DMS79 (cell line): ENCODE measurements at places on chromosomes 16 and 17.

DNA sequence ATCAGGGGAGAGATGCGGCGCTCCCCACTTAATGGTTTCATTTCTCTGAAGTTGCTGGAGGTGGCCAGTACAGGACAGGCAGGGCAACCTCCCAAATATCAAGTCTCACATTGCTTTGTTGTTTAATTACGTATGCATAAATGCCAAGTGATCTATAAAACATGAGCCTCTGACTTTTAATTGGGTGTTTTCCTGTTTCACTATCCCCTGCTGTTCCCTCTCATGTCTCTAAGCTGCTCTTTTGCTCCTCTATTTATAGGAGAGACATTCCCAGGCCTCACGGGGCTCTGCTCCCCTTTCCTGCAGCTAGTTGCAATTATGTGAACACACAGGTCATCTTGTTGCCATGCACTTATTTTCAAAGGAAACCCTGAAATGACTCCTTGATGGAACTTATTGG is 1173.5 kb upstream of the GOT2 start:
- DNase-seq = no peak

- no peak for DNase-seq
These were observed 660 bp downstream of the RBBP6 start for GRCh38 chr16:24539850-24540601.

- DNase-seq = no peak
These were observed 29.8 kb upstream of the DNAH17 start for GRCh38 chr17:78607038-78607437.

- no peak for DNase-seq
These were observed 76.0 kb downstream of the RAP1GAP2 start for GRCh38 chr17:2872282-2872681.

- DNase-seq = peak; percentile 32
These were observed 17.9 kb downstream of the PSME3IP1 start for GRCh38 chr16:57167953-57168352.

GRCh38 chr16:75323933-75324332 is 72.5 kb upstream of the BCAR1 start:
- no peak for DNase-seq

- no peak for DNase-seq
These were observed 21.2 kb downstream of the C1QTNF1 start for GRCh38 chr17:79045001-79045729.

DNA sequence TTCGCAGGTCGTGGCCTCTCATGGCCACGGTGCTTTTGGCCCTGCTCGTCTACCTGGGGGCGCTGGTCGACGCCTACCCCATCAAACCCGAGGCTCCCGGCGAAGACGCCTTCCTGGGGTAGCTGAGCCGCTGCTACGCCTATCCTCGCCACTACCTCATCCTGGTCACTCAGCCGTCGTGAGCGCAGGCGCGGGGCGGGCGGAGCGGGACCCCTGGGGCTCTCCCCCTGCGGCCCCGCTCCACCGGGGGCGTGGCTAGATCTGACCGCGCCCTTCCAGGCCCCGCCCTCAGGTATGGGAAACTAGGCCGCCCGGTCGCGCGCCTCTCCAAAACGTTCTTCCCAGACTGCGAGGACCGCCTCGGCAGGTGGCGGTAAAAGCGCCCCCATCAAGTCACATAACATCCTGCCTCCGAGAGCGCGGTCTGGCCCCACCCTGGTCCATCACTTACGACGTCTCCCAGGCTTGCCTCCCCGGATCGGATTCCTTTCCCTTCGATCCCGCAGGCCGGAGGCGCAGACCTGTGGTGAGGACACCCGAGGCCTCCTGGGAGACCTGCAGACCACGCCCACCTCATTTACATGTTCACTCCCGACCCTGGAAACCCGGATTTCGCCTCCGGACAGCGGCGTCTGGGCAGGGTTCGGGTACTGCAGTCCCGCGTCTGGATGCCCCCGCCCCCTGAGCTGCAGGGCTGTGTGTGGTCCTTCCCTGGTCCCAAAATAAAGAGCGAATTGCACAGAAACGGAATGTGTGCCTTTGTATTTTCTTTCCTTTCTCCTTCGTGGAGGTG is 91.5 kb upstream of the TMEM97 start:
- DNase-seq = peak; percentile 94

DNA sequence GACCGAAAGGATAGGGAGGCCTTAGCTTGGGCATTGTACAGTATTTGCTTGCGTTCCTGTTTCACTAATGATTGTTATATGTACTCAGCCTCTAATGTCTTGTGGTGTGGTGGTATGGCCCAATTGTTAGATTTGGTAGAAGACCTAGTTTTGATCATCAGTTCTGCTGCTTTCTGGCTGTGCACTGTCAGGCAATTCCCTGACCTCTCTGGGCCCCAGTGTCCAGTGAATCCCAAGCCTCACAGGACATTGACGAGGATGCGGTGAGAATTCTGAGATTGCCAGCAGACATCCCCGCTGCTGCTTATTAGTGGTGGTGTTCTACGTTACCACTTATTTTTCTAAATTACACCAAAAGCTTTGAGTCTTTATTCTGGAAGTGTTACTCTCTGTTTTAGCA is 195.2 kb downstream of the SNX29 start:
- no peak for DNase-seq

DNA sequence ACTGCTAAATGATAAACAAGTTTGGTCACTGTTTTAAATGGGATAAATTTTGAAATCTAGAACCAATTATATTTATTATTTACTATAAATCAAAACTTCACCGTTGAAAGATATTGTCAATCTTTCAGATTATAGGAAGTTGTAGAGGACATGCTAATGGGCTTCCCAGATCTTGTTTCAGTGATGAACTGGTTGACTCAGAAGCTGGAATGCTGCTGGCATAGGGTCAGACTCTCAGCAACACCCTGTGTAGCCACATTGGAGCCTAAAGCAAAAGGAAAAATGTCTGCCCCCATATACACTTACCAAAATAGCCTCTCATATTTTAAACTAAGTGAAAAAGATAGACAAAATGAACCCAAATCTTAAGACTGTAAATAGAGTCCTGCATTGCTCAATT is 916.9 kb upstream of the SOX9 start:
- DNase-seq = no peak

GRCh38 chr16:12489357-12489990 is 314.2 kb downstream of the CPPED1 start:
- no peak for DNase-seq

- DNase-seq = no peak
These were observed 14.2 kb downstream of the C16orf82 start for GRCh38 chr16:27080895-27081294.

DNA sequence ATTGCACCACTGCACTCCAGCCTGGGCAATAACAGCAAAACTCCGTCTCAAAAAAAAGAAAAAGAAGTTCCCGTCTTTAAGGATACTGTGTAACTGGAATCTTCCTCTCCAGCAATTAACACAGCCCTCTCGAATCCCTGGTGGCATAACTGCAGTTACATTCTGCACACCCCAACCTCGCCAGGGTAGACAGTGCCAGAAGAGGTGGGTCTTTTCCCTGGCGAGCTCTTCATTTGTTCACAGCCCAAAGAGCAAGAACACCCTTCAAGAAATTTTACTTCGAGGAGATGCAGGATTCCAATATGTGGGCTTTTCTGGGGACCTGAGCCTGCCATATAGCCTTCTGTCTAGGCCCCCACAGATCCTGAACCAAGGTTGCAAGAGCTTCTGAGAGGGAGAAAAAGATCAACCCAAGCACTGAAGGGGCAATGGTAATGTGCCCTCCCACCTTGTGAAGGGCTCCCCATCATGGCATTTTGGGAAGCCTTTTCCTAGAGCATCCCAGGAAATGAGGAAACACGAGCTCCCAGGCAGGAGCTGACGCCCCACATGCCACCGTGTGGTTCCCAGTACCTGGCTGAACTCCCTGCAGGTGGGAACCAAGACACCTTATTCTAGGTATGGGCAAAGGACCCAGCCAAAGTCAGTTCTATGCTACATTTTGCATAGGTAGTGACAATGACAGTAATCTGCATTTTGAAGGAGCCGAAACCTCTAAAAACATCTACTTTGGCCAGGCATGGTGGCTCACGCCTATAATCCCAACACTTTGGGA is 26.9 kb downstream of the TK2 start:
- DNase-seq = no peak

DNA sequence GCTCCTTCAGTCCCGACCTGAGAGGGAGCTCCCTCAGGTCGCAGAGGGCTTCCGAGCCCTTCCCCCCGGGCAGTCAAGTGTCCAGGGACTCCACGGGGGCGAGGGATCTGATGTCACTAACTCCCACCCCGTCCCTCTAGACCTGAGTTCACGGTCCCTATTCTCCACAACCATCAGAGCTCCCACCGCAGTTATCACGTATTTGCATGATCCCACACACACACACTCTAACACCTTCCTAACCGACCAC is 3.7 kb upstream of the PER1 start:
- no peak for DNase-seq

DNA sequence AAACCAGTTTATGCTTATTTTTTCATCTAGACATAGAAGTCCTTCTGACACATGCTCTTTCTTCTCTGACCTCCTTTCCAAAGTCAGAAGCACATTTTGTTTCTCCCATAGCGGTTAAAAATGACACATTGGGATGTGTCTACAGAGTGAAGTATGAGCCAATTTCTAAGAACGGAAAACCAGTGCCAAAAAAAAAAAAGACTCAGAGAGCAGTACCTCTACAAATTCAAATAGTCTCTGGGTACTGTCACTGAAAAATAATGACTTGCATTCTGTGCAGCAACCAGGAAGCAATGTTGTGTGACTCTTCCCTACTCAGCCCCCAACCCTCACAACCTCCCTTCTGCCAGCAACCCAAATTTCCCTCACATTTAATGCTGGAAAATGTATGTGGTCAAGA is 145.5 kb upstream of the PMFBP1 start:
- no peak for DNase-seq

GRCh38 chr16:2839650-2840450 is 9.7 kb downstream of the ZG16B start:
- no peak for DNase-seq

GRCh38 chr16:21598206-21598605 is 1.2 kb upstream of the METTL9 start:
- no peak for DNase-seq

- DNase-seq = no peak
These were observed 47.1 kb downstream of the LITAF start for GRCh38 chr16:11539641-11540050.

GRCh38 chr17:75777296-75777922 is 7.2 kb upstream of the UNK start:
- no peak for DNase-seq

GRCh38 chr16:77677129-77677528 is 45.2 kb upstream of the NUDT7 start:
- DNase-seq = no peak

GRCh38 chr17:38719943-38720641 is 10.0 kb upstream of the CISD3 start:
- no peak for DNase-seq

DNA sequence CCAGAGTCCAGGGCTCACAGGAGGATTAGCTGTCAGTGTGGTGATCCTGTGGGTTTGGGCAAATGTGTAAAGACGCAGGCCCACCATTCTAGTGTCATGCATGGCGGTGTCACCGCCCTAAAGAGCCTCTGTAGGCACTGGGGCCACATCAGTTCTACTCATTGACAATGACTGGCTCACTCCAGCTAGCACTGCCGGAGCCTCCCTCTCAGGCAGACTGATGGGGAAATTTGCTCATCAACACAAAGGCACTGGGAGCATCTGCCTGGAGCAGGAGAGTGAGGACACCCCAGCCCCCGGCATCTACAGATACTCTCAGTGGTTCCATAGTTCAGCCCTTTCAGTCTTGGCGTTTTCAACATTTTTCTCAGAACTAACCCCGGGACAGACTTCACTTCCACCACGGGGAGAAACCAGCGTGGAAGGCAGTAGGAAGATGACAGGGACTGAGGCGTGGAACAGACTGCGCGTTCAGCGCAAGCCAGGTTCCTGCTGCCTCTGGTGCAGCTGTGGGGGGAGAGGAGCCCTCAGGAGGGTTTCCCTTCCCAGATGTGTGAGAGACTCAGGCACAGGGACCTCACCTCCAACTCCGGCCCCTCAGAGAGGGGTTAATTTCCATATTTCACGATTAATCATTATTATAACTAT is 256.6 kb downstream of the RBFOX3 start:
- DNase-seq = no peak

DNA sequence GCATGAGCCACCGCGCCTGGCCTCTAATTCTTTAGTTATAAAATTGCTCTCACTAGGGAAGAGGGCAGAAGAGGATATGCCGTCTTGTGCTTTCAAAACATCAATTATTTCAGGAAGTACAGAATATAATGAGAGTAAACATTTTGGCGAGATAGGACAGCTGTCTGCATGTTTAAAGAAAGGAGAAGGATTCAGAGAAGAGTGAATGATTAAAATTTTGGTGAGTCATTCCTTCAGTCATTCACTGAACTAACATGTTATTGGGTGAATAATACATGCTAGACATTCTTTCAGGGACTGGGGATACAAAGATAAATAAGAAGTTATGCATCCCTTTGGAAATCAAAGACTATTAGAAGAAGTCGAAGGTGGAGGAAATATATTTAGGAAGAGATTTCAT is 590.3 kb upstream of the GOT2 start:
- no peak for DNase-seq

- DNase-seq = no peak
These were observed 24.5 kb downstream of the AKAP1 start for GRCh38 chr17:57109393-57110151.

DNA sequence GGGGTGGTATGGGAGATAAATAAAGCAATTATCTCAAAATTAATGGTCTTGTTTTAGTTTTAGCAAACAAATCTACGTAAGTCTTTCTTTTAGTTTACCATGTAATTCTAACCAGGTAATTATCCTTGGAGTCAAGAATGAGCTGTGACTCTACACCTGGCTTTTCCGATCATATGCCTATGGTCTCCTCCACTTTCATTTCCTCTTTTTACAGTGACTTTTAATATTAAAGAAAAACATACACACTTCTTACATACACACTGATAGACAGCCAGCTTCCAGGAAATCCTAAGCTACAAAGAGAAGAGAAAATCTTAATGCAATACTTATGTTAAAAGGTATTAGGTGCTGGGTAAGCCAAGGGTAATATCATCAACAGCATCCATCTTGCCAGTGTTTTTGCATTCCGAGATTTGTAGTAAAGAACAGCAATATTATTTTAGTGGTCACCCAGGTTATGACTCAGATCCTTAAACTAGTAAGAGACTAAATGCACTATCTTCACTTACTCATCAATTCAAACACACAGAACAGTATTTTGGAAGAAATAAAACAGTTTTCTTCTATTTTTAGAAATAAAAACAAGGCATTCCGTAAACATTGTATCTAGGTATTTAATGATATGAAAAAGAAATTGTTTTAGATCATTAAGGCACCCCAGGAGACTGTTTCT is 4.4 kb upstream of the IRX5 start:
- DNase-seq = no peak
